Activated naive CD8-positive, alpha-beta T cell treated with anti-CD3 and anti-CD28 coated beads, Interleukin-2, amount 10 ng/mL, durations not matched to agents 7 days and 5 days (primary cell): ENCODE measurements at places on chromosomes 3 and 15. TPM values are rescaled to one million over a fixed set of nuclear protein-coding genes. Genes with fewer than 3 reads are reported as not detected.

DNA sequence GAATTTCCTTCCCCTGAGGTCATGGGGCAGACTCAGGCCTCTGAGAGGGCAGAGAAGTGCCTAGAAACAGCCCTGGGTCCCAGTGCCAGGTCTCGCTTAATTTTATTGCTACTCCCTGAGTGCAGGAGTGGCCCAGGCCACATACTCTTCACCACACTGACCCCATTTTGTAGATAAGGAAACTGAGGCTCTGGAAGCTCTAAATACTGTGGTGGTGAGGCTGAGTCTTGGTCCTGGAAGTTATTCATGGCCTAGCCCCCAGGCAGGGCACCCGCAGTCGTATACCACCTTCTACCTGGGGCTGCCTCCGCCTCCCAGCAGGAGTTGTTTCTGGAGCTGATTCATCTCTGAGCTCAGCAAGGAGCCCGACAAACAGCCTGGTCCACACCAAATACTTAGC is 9.8 kb downstream of the ATP2B2 start:
- DNase-seq, result no peak

DNA sequence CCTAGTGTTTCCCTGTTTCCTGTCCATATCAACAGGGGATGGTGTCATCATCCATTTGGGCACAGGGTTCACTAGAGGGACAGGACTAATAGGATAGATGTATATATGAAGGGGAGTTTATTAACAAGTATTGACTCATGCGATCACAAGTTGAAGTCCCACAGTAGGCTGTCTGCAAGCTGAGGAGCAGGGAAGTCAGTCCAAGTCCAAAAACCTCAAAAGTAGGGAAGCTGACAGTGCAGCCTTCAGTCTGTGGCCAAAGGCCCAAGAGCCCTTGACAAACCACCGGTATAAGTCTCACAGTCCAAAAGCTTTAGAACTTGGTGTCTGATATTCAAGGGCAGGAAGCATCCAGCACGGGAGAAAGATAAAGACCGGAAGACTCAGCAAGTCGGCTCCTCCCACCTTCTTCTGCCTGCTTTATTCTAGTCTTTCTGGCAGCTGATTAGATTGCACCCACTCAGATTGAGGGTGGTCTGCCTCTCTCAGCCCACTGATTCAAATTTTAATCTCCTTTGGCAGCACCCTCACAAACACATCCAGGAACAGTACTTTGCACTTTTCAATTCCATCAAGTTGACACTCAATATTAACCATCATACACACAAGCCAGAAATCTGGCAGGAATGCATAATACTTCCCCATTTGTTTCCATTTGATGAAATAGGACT is 43.4 kb downstream of the CD200 start:
- DNase-seq, result no peak

- DNase-seq, result no peak
Observed at GRCh38 chr3:192373586-192373985, 353.8 kb downstream of the FGF12 start.

- no peak for DNase-seq
Observed at GRCh38 chr3:101868534-101869464, 19.5 kb downstream of the NFKBIZ start.

GRCh38 chr3:150407808-150408220 is 284 bp upstream of the TSC22D2 start:
- DNase-seq, result no peak

GRCh38 chr15:80121546-80121945 is 31.3 kb upstream of the FAH start:
- no peak for DNase-seq

- DNase-seq, result no peak
Observed at GRCh38 chr3:15645246-15645645, 43.7 kb downstream of the BTD start.

GRCh38 chr15:51386960-51387698 is 45.7 kb downstream of the GLDN start:
- DNase-seq, result no peak

DNA sequence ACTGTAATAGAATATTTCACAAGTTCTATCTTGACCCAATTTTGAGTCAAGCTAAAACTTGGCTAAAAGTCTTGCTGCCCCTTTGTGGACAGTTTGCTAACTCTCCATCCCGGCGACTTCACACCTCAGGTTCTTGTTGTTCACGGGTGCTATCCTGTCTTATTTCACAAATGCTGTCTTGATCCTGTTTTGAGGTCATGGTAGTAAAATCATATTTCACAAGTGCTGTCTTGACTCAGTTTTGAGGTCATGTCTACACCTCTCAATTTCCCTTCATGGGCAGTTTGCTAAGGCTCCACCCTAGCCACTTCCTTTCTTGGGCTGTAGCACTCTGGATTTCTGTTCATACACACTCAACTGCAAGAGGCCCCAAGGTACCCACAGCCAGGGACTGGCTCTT is 45.0 kb upstream of the GK5 start:
- no peak for DNase-seq

DNA sequence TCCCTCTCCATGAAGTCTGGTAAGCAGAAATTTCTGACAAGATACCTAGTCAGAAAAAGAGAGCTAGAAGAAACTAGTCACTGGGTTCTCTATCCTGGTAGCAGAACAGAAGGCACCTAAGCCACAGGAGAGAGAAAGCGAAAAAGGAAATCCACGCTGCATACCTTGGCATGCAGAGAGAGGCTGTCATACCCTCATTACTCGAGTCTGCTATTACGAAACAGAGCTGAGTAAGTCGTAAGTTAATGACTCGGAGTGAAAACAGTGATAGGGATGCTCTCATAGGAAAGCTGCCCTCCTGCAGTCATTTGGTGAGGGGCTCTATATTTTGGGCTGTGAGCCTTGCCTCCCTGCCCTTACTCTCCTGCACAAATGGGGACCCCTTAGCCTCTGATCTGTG is 16.2 kb downstream of the CLRN1 start:
- no peak for DNase-seq

DNA sequence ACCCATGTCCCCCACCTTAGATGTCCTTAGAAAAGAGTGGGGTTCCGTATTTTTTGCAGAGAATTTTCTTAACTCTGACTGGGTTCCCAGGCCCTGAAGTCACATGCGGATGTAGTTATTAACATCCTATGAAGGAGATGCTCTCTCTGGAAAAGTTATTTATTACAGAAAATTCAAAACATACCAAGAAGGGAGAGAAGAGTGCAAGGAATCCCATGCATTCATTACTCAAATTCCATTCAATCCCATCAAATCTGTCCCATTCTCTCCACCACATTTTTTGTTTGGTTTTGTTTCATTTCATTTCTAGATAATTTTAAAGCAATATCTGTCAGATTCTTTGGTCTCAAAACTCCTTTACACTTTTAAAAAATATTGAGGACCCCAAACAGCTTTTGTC is 34.3 kb upstream of the ANKRD34C start:
- DNase-seq, result no peak

GRCh38 chr3:46706771-46707582 is 5.8 kb downstream of the TMIE start:
- DNase-seq, result peak; percentile 20

DNA sequence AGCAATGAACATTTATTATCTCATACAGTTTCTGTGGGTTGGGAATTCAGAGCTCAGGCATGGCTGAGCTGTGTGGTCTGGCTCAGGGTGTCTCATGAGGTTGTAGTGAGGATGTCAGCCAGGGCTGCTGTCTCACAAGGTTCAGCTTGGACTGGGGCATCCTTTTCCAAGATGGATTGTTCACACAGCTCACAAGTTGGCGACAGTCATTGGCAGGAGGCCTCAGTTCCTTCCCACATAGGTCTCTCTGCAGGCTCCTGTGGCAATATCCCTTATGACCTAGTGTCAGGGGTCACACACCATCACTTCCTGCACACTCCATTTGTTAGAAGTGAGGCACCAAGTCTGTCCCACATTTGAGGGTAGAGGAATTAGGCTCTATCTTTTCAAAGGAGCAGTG is 56.0 kb downstream of the RPLP1 start:
- no peak for DNase-seq

GRCh38 chr15:72404356-72404755 is 6.3 kb downstream of the TMEM202 start:
- DNase-seq, result no peak

GRCh38 chr3:54215521-54215920 is 93.2 kb downstream of the CACNA2D3 start:
- DNase-seq, result no peak

GRCh38 chr3:43011638-43012037 is 32.5 kb downstream of the GASK1A start:
- DNase-seq, result no peak

DNA sequence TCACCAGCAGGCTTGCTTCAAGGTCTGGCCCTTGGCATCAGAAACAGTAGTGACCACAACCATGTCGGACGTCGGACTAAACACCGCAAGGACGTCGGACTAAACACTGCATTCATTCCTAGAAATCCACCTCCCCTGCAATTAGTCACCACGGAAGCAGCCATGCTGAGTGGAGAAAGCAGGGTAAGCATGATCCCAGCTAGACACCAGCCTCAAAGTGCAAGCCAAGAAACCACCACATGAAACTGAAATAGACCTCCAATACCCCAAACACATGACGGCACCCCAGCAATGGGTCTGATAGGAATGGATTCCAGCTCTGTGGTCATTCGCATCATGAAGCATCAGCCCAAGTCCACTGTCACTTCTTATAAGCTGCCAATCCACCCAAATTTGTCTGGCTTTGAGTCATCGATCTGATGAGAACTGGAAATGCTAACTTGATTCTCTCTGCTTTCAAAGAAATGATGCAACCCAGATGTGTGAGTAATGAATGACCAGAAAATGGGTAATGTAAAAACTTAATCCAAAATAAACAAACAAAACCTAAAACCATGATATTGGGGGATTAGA is 348.3 kb upstream of the TMCO5A start:
- DNase-seq, result no peak

- DNase-seq, result no peak
Observed at GRCh38 chr15:52042051-52042851, 23.2 kb downstream of the MAPK6 start.

GRCh38 chr3:136249593-136249992 is 547 bp upstream of the PCCB start:
- DNase-seq, result no peak

DNA sequence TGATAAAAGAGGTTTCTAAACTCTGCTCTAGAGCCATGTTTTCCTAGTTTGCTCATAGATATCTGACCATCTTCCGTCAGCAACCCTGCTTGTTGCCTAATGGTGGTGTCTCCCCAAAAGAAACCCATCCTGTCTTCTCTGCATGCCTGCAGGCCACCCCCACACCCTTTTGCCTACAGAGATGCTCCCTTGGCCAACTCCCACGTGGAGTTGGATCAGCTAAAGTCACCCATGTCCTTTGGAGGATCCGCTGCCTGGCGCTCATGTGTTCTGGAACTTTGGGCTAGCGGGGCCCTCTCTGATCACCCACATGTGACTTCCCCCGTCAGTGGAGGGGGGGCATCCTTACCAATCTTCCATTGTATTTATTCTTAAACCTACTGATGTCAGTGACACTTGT is 185.6 kb downstream of the ADAMTS17 start:
- no peak for DNase-seq

- no peak for DNase-seq
Observed at GRCh38 chr3:193225302-193226125, 15.5 kb upstream of the PLAAT1 start.

- no peak for DNase-seq
Observed at GRCh38 chr3:134476306-134476705, 9.5 kb downstream of the ANAPC13 start.

Gene NRROS
- total RNA-seq, result 16.2 TPM

Gene PLA1A
- 0.19 TPM for total RNA-seq

Gene TMEM212
- total RNA-seq, result not detected

Gene VEPH1
- total RNA-seq, result not detected

Gene SLC12A8
- 0.79 TPM for total RNA-seq

Gene CELSR3
- 16.2 TPM for total RNA-seq

Gene MAP1A
- 3.4 TPM for total RNA-seq

Gene NTRK3
- not detected for total RNA-seq

Gene LRRC2
- 0.75 TPM for total RNA-seq
